ENCODE measurements at places on chromosomes 7 and 10. TPM values are rescaled to one million over a fixed set of nuclear protein-coding genes. Genes with fewer than 3 reads are reported as not detected.

The CALML3 gene
- not detected for total RNA-seq

The OR2A12 gene
- total RNA-seq, result not detected

GRCh38 chr7:90192876-90193750 is 18.4 kb upstream of the STEAP2 start:
- H3K27me3 ChIP-seq, result no peaks in the 10 kb centered on the region
- no peak for DNase-seq
- no peaks in the 10 kb centered on the region for H3K36me3 ChIP-seq
- H3K27ac ChIP-seq, result no peak overlapping the region

The LRRC17 gene
- not detected for total RNA-seq

- H3K27ac ChIP-seq, result no peak overlapping the region
- no peaks in the 10 kb centered on the region for H3K36me3 ChIP-seq
- H3K4me3 ChIP-seq, result no peak overlapping the region
- no peak for DNase-seq
Measured at GRCh38 chr10:89252225-89252585, 630 bp upstream of the LIPA start.

The VWDE gene
- total RNA-seq, result not detected

GRCh38 chr7:155338632-155339320 is 41.1 kb downstream of the INSIG1 start:
- no peak for DNase-seq
- H3K4me3 ChIP-seq, result no peak overlapping the region
- H3K36me3 ChIP-seq, result no peaks in the 10 kb centered on the region
- no peak overlapping the region for H3K27ac ChIP-seq
- no peaks in the 10 kb centered on the region for H3K27me3 ChIP-seq

DNA sequence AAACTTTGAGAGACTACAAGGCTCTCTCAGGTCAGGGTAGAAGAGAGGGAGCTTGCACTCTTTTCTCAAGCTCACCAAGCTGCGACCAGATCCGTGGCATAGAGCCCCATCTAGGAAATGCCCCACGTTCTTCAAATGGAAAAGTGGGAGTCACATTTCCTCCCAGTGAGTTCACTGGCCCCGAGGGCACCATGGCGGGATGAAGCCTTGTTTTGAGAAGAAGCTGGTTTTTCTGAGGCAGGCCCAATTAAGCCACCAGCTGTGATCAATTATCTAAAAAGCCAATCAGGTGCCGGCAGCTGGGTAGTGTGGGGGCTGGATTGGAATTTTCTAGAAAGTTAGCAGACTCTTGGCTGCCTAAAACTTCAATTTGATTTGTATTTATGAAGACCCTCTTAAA is 101.4 kb downstream of the ZNF365 start:
- H3K27me3 ChIP-seq, result no peaks in the 10 kb centered on the region
- H3K4me3 ChIP-seq, result no peak overlapping the region
- no peaks in the 10 kb centered on the region for H3K36me3 ChIP-seq
- H3K27ac ChIP-seq, result no peak overlapping the region
- no peak for DNase-seq

GRCh38 chr10:114441107-114441506 is 36.8 kb upstream of the AFAP1L2 start:
- H3K4me1 ChIP-seq, result no peaks in the 10 kb centered on the region
- no peaks in the 10 kb centered on the region for H3K27me3 ChIP-seq
- DNase-seq, result no peak
- no peak overlapping the region for H3K4me3 ChIP-seq
- H3K36me3 ChIP-seq, result peaks cover 75% of the 10 kb centered on the region

DNA sequence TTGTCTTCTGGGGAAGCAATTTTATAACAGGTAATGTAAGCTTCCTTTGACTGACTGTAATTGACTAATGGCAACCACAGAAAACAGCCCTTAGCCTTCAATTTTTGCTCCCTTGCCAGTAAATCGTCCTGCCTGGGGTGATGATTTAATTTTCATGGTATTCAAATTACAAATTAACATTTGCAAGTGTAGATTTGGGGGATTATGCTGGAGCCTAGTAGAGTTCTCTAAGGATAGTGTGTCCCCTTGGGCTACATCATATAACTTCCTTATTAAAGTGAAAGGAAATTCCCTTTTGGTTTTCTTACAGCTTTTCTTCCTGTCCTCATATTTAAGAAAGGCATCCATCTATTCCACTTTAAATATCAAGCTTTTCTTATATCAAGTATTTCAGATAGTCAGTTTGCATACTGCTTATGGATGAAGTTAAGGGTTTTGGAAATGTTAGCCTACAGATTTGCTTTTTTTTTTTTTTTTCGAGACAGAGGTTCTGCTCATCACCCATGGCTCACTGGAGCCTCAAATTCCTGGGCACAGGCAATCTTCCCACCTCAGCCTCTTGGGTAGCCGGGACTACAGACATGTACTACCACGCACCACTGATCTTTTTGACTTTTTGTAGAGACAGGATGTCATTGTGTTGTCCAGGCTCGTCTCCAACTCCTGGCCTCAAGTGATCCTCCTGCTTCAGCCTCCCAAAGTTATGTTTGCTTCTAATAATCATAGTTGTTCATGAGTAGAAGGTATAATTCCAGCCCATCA is 35.9 kb upstream of the HDAC9 start:
- DNase-seq, result no peak
- H3K36me3 ChIP-seq, result no peaks in the 10 kb centered on the region
- H3K4me3 ChIP-seq, result no peak overlapping the region
- no peak overlapping the region for H3K27ac ChIP-seq

The PPP3CB gene
- 24.1 TPM for total RNA-seq

DNA sequence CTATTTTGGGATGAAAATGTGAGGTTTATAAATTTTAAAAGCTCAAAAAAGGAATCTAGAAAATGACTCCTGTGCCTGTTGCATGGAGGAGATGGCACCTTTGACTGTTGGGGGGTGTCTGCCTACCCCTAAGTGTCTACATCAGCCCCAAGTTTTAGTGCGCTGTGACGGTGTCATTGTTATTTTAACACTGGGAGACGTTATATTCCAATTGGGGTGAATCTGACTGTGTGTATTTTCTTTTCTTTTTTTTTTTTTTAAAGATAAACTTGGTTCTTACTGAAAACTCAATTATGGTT is 517 bp downstream of the SRGN start:
- peaks cover 27% of the 10 kb centered on the region for H3K4me1 ChIP-seq
- no peaks in the 10 kb centered on the region for H3K36me3 ChIP-seq
- H3K4me3 ChIP-seq, result peak overlapping the region; percentile 64
- no peak for DNase-seq
- no peaks in the 10 kb centered on the region for H3K27me3 ChIP-seq

The SLC26A5 gene
- not detected for total RNA-seq

- H3K36me3 ChIP-seq, result peaks cover 16% of the 10 kb centered on the region
- peak overlapping the region; percentile 86 for H3K4me3 ChIP-seq
- peak; percentile 75 for DNase-seq
- peaks cover 24% of the 10 kb centered on the region for H3K4me1 ChIP-seq
- no peaks in the 10 kb centered on the region for H3K27me3 ChIP-seq
Measured at GRCh38 chr7:155002411-155003091, 373 bp downstream of the PAXIP1 start.

DNA sequence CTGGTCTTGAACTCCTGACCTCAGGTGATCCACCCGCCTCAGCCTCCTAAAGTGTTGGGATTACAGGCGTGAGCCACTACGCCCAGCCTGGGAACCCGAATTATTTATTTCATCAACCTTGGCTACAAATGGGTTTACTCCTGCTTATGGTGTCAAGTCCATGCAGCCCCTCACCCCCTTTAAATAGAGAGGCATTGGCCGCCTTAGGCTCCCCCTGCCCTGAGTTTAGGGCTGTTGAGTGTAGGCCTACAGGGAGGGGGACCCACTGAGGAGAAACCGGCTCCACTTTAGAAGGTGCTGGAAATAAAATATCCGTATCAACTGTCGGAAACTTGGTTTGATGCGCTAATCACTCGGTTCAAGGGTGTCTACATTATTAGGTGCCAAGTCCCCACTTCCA is 8.7 kb upstream of the SP8 start:
- no peak for DNase-seq
- H3K4me3 ChIP-seq, result no peak overlapping the region
- no peaks in the 10 kb centered on the region for H3K27me3 ChIP-seq
- peaks cover 5% of the 10 kb centered on the region for H3K4me1 ChIP-seq

The PMPCB gene
- total RNA-seq, result 74.6 TPM

Data from Karpas-422 (cell line).